ENCODE measurements at places on chromosomes 7 and 10.

- peak overlapping the region; percentile 79 for H3K4me3 ChIP-seq
- peaks cover 3% of the 10 kb centered on the region for H3K27me3 ChIP-seq
- H3K27ac ChIP-seq, result no peak overlapping the region
- DNase-seq, result peak; percentile 54
These were observed 43.1 kb upstream of the HSPB1 start for GRCh38 chr7:76259124-76260093.

GRCh38 chr7:5435291-5436002 lies 11.8 kb upstream of the TNRC18 start:
- DNase-seq, result no peak
- H3K27me3 ChIP-seq, result peaks cover 27% of the 10 kb centered on the region
- H3K4me3 ChIP-seq, result no peak overlapping the region
- no peaks in the 10 kb centered on the region for H3K36me3 ChIP-seq

DNA sequence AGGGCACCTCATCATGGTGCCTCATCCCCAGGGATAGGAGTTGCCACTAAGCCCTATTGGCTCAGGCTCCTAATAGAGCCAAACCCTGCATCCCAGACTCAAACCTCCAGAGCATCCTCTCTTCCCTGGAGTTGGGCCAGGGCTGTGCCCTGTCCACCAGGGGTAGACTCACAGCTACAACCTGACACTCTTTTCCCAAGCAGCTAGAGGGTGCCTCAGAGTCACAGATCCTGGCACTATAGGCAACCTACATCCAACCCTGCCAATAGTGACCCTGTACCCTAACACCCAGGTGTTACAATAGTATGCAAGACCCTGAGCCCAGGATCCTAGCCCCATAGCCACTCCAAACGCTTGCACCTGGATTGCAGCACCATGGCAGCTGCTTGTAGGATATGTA lies 64.0 kb upstream of the PLA2G12B start:
- DNase-seq, result peak; percentile 26
- H3K27ac ChIP-seq, result no peak overlapping the region
- no peak overlapping the region for H3K4me3 ChIP-seq
- H3K4me1 ChIP-seq, result no peaks in the 10 kb centered on the region
- H3K36me3 ChIP-seq, result no peaks in the 10 kb centered on the region
- no peaks in the 10 kb centered on the region for H3K27me3 ChIP-seq

DNA sequence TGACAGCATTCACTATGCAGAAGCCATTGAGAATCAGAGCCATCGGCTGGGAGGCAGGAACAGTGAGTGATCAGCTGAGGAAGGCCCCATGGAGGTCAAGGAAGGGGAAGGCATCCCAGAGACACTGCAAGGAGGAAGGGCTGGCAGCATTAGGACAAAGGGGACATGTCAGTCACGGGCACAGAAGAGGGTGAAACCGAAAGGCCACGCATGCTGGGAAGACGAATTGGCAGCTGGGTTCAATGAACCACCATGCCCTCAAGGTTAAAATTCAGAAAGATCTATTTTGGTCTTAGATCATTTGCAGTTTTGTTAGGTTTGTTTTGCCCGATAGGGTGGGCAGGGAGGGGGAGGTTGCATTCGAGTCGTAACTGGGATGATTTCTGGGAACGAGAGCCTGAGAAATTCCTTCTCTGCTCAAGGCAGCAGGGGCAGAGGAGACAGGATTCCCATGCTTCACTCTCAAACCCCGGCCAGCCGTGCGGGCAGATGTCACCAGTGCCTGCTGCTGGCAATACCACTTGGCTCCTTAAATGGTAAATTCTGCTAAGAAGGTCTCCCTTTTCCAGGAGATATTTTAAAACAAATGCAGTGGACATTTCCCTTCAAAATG lies 57.7 kb downstream of the ASB13 start:
- H3K27ac ChIP-seq, result no peak overlapping the region
- no peak overlapping the region for H3K4me3 ChIP-seq
- DNase-seq, result no peak
- no peaks in the 10 kb centered on the region for H3K27me3 ChIP-seq
- no peaks in the 10 kb centered on the region for H3K36me3 ChIP-seq

GRCh38 chr7:135919071-135919841 lies 57.9 kb downstream of the MTPN start:
- H3K36me3 ChIP-seq, result no peaks in the 10 kb centered on the region
- H3K4me1 ChIP-seq, result no peaks in the 10 kb centered on the region
- DNase-seq, result no peak
- H3K27me3 ChIP-seq, result no peaks in the 10 kb centered on the region

GRCh38 chr10:72913287-72913686 lies 19.7 kb downstream of the OIT3 start:
- H3K27ac ChIP-seq, result no peak overlapping the region
- DNase-seq, result peak; percentile 48
- no peak overlapping the region for H3K4me3 ChIP-seq
- H3K27me3 ChIP-seq, result no peaks in the 10 kb centered on the region
- no peaks in the 10 kb centered on the region for H3K4me1 ChIP-seq
- no peaks in the 10 kb centered on the region for H3K36me3 ChIP-seq

- H3K27me3 ChIP-seq, result no peaks in the 10 kb centered on the region
- no peak overlapping the region for H3K4me3 ChIP-seq
- no peak overlapping the region for H3K27ac ChIP-seq
- no peaks in the 10 kb centered on the region for H3K36me3 ChIP-seq
- DNase-seq, result no peak
- H3K4me1 ChIP-seq, result 0 out of 2 replicates have a peak, but pooled peaks cover 7% of the 10 kb centered on the region
These were observed 145.7 kb downstream of the PRPF18 start for GRCh38 chr10:13732465-13732881.

DNA sequence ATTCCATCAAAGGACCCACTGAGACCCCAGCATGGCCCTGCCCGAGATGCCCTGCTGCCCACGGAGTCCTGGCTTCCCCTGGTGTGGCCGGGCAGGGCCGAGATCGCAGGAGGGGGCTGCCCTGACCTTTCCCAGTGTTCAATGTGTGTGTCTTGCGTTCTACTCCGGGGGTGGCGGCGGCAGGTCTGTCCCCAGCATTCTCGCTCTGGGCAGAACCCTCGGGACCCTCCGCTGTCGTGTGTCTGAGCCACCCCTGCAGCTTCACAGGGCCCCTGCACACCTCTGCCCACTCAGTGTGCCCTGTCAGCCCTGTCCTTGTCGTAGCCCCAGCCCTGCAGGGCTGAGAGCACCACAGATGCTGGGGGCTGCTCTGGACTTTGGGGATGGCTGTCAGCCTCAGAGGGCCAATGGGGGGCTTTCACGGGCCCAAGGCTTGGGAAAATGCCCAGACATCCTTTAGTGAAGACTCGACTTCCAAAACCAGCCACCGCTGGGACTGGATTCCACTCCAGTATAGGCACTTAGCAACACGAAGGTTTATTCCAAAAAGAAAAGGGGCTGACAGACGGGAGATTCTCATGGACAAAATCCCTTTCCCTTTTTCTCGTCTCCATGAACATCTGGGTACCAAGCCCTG lies 30.0 kb upstream of the KNDC1 start:
- no peak for DNase-seq
- no peak overlapping the region for H3K27ac ChIP-seq
- H3K36me3 ChIP-seq, result no peaks in the 10 kb centered on the region
- H3K27me3 ChIP-seq, result no peaks in the 10 kb centered on the region
- no peaks in the 10 kb centered on the region for H3K4me1 ChIP-seq

All from GM23338 (cell line).